CD4-positive, alpha-beta T cell treated with Interleukin-15 for 1 hour (primary cell): ENCODE measurements at places on chromosomes 2 and 18.
A peak's percentile ranks its signal among the peaks of the same experiment; 100 is the strongest.

DNA sequence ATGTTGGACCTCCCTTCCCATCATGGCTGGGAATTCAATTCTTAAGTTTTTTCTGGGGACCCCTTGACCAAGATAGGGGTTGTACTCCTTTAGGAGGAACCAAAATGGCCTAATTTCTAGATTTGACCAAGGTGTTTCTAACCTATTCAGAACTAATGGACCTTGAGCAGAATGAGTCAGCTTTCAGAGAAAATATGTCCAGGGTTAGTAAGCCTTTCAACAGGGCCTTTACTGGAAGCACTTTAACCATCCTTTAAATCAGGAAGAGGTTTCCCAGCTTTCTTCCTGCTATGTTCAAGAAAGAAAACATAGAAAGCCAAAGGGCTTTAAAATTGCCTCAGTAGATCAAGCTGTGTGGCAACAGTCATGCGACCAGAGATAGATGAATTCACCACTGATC is 1184.9 kb upstream of the ACVR2A start:
- no peak for DNase-seq

- DNase-seq = no peak
Measured at GRCh38 chr2:25698752-25699151, 25.4 kb upstream of the DTNB start.

DNA sequence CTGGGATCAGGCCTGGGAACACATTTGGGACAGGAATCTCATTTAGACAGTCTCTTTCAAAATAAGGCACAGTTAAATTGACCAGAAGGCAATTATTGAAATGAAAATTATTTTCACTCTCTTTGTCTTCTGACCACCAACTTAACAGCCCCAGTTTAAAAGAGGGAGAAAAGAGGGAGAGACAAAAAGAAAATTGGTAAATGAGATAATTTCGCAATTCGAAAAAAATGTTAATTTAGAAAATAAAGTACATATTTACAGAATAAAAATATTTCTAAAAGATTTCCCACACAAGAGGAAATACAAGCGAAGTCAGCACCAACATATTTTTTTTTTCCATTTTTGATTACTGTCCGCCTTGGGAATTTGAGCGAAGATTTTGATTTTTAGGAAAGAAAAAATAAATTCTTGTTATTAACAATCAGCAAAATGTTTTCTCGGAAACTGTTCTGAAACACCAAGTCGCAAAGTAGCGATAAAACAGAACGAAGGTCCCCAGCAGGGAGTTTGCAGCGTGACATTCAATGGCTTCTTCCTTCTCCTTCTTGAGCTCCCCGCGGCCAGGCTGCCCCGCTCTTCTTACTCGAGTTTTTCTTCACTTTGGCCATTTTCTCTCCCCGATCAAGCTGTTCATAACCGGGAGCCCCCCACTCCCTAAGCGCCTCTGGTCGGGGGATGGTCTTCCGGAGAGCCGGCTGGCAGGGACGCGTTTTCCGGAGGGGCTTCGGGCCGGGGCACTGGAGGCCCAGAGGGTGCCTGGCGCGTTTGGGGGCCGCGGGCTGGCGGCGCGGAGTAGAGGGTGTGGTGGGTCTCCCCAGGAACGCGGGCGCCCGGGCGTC is 5.0 kb downstream of the SP9 start:
- DNase-seq = no peak

DNA sequence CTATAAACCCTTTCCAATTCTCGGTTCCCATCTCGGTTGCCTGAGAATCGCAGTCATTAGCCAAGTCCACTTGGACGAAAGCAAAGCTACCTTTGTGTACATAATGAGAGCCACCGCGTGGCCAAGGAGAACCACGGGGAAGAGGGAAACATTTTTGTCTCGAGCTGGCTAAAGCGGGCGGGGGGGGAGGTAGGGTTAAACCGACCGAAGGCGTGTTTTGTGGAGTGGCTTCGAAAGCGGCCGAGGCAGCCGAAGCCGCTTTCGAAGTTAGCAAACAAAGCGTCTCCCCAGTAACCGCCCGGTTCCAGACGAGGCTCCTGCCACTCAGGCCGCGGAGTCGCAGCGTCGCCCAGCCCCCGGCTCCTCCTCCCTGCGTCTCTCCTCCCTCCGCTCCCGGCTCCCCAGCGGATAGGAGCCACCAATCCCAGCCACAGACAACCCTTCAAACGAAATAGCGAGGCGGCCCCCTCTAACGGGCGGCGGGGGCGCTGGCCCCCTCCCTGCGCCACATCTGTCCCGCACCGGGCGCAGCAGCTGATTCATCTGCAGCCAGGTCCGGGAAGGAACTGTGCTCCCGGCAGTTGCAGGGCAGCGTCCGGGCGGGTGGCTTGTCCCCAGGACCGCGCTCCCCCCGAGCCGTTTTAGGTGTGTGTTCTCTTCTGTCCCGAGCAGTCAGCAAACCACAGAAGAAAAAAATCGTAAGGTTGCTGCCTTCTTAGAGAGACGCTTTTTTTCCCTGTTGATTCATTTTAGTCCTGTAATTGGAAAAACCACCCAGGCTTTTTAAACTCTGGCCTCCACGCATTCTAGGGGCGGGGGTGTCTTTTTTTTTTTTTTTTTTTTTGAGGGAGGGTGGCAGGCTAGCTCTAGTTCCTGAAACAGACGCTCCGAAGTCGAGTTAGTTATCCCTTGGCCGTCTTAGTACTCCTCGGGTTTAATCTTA is 1.8 kb upstream of the TGIF1 start:
- DNase-seq = peak; percentile 95

- no peak for DNase-seq
Measured at GRCh38 chr2:170265321-170265720, 87.4 kb downstream of the MYO3B start.

- no peak for DNase-seq
Measured at GRCh38 chr2:17476064-17476463, 42.2 kb downstream of the RAD51AP2 start.

DNA sequence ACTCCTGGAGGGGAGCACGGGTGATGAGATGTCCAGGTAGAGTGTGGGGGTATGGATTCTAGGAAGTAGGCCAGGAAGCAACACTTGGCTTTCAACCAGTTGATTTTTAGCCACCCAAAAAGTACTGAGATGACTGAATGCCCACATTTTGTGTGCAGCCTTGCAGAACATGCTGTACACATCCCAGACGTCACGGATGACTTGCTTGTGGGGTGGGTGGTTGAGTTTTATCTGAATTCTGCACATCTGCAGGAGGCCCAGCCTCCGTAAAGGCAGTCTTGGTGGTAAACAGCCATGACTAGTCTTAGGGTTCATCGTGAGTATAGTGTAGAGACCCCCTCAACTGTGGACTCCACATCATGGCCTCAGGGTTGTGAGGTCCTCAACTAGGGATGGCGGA is 53.3 kb upstream of the CCDC195 start:
- DNase-seq = no peak

DNA sequence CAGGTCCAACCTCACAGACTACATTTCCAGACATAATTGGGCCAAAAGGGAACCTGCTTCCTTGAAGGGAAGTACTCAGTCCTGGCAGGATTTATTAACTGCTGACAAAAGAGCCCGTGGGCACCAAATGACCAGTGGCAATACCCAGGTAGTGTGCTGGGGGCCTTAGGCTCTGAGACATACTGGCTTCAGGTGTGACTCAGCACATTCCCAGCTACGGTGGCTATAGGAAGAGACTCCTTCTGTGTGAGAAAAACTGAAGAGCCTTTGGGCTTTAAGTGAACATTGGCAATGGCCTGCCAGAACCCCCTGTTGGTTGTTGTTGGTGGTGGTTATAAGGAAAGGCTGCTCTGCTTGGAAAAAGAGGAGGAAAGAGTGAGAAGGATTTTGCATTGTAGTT is 401.8 kb downstream of the KCNJ3 start:
- DNase-seq = no peak

DNA sequence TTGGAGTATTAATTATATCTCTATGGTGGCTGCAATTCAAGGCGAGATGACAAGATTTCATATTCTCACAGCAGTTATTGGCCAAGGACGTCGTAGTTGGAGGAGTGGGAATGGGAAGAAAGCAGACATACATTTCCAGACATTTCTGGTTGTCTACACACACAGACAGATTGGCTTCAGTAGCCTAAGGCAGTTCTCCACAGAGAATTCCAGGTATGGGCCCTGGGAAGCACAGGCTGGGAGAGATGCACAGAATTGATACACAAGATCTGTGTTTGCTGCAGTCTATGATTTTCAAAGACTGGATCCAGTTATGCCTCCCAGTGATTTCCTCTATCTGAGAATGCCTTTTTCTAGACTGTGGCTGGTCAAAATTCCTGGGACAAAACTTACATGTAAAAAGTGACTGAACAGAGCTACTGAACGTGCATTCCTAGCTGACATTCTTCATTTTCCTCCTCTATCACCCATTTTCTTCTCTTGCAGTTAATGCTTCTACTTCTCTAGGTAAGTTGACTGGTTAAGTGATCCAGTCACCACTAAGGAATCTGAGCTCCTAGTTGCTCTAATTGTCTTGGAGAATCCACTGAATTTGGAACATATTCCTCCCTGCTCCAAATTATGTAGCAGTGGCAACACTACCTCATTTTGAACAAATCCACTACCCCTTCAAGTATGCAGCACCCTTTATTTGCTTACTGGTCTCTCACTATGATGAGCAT is 386.7 kb upstream of the CDH7 start:
- no peak for DNase-seq

DNA sequence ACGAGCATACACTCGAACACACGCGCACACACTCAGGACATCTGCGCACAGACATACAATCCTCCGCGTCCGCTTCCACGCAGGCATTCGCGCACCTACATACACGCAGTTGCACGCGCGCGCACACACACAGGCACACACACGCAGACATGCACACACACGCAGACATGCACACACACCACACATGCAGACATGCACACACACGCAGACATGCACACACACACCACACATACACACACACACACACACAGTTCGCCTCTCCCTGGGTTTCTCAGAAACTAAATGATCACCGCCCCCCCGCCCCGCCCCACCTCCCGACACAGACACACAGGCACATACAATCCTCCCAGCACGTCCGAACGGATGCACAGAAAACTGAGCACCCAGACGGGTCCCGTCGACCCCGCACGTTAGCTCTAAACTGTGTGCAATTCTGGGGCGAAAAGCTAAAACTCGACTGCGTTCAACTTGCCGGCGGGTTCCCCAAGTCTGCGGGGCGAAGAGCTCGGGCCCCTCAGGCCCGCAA is 1.0 kb downstream of the EPHA4 start:
- peak; percentile 39 for DNase-seq

GRCh38 chr2:191901031-191901430 is 54.1 kb upstream of the CAVIN2 start:
- no peak for DNase-seq

- DNase-seq = no peak
Measured at GRCh38 chr2:199848389-199849130, 2.4 kb downstream of the FTCDNL1 start.

- DNase-seq = no peak
Measured at GRCh38 chr2:151087377-151087776, 174.3 kb downstream of the RBM43 start.

DNA sequence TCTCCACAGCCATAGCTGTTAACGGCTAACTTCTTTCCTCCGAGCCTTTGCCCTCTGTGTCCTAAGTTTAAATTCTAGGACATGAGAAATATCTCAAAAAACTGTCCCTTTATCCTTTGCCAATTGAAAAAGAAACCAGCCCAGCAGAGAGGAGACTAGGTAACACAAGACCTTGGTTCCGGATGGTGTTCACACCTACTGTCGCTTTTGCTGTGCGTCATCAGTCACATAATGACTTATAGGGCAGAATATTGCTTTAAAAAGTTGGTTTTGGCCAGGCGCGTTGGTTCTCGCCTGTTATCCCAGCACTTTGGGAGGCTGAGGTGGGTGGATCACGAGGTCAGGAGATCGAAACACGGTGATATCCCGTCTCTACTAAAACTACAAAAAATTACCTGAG is 66.2 kb downstream of the SP3 start:
- DNase-seq = no peak

GRCh38 chr2:41510108-41510507 is 537.7 kb upstream of the PKDCC start:
- no peak for DNase-seq

DNA sequence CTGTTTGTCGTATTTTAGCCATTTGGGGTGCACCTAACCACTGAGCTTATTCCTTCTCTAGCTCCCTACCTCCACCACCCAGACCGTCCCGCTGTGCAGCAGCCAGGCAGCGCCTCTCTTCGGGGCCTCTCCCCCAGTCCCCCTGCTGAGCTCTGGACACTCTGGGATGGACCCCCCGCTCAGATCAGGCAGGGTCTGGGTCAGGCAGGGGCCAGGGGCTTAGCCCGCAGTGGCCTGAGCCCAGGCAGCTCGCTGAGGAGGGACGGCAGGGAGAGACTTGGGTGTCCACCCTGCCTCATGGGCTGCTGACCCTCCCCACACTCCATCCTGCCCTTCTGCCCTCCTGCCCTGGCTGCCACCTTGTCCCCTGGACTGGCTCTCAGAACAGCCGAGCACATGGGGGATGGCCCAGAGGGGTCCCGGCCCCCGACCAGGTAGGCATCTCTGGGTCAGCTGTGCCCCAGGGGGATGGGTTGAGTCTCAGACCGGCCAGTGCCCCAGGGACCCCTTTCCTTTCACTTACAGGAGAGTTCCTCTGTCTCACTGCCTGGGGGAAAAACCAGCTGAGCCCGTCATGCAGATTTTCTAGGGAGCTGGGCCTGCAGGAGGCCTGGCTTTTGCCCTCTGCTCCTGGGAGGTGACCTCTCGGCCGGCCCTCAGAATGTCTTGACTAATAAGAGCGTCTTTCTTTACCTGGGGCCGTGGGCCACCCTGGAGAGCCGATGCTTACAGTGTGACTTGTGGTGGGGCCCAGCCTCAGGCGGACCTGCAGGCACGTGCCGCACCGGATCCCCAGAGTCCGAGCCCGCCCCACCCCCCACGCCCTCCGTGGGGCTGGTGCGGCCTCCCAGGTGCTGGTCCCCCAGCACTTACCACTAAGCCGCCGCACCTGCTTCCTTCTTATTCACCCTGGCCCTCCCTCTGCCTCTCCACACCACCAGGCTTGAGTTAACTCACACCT is 22.8 kb upstream of the PXDN start:
- DNase-seq = no peak

DNA sequence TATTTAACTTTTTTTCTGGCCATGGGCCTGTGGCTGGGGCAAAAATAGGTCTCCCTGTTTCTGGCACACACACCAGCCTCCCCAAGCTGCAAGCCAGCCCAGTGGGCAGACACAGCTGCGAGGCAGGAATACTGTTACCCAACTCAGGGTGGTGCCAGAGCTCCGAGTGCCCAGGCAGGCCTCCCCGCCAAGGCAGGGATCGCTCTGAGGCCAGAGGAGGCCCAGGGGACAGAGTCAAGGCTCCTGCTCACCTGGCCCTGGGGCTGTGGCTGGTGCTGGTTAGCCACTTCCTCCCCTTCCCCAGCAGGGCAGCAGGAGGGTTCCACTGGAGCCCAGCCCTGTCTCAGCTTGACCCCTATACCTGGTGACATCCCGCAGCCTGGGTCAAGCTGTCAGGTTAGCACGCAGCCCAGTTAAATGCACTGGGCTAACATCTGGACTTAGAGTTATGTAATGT is 67.1 kb upstream of the EPAS1 start:
- no peak for DNase-seq

- no peak for DNase-seq
Measured at GRCh38 chr2:178761759-178762371, 45.4 kb downstream of the TTN start.
